ENCODE measurements at places on chromosomes 2 and 18.
A peak's percentile ranks its signal among the peaks of the same experiment; 100 is the strongest.

- DNase-seq, result peak; percentile 78
Measured at GRCh38 chr2:27217173-27218121, at the start of gene CAD. Gene CAD (plus strand): TSS chr2:27217369. CDS start chr2:27217552, 183 bp downstream.

- no peak for DNase-seq
Measured at GRCh38 chr18:46283268-46283667, 179.1 kb downstream of the HAUS1 start.

DNA sequence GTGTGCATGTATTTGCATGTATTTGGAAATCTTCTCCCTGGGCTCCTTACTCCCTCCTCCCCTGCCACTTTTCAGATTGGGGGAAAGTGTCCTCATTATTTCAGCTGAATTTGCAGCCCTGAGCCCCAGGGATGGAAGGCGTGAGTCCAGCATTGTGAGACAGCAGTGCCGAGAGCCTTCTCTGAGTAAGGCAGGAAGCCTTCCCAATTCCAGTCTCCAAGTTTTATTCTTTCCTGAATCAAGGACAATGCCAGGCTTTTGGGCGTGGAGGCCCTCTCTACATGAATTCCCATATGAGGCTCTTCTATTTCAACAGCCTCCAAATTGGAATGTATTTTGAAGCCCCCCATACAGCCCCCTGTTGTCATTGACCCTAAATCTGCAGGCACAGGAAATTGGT lies 163.5 kb downstream of the ACKR3 start:
- no peak for DNase-seq

DNA sequence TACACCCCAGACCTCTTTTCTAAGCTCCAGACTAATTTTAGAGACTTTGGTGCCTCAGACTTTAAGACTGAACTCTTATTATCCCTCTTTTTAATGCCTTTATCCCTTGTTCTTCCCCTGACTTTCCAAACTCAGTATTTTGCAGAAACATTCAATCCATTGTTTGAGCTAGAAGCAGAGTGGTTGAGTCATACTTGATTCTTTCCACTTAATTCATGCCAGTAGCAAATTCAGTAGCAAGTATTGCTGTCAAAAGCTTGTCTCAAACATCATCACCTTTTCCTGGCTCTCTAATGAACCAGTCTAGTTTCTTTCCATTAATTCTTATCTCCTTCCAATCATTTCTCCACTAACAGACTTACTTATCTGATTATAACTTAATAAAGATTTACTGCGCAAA lies 699.7 kb upstream of the ZNF804A start:
- no peak for DNase-seq

DNA sequence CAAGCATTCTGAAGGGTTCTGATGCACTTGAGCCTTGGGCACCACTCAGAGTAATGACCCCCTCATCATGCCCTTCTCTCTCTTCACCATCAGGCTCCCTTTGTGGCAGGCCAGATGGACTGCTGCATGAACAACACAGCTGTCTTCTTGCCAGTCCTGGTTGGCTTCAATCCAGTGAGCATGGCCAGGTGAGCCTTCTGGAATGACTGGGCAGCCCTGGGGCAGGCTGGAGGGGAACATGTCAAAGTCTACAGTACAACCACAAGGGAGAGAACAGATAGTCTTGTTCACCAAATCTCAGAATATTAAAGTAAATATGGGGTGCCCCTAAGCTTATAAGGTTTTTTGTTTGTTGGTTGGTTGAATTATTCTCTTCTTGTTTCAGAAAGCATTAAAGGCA lies 4.4 kb downstream of the GCKR start:
- no peak for DNase-seq

GRCh38 chr2:161746891-161747535 lies 122.8 kb downstream of the SLC4A10 start:
- DNase-seq, result no peak

- DNase-seq, result no peak
Measured at GRCh38 chr2:199378948-199379650, 78.6 kb downstream of the SATB2 start.

DNA sequence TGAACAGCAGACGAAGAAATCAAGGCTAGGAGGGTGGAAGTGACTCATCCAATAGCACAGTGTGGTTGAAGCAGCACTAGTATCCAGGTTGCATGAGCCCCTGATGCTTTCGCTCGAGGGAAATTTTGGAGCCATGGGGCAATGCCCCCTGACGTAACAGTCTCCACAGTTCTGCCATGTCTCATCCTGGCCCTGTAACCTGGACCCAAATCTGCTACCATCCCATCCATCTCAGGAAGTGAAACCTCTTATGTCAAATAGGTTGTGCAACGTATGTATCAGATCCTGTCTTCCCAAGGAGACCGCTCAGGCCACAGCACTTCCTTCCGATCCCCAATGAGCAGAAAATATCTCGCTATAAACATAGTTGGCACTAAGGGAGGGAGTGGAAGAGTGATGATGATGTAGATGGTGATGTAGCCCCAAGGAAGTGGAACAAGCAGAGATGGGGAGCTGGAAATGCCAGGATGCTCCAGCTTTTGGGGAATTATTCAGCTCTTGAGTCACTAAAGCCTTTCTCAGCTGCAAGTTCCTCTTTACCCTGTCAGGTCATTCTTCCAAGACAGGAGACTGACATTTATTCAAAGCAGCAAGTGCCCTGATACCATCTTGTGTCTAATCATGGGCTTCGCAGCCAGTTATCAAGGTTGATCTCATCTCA lies 3.0 kb upstream of the IL1B start:
- no peak for DNase-seq

GRCh38 chr18:50753311-50753710 lies 66.5 kb downstream of the MRO start:
- no peak for DNase-seq

- DNase-seq, result no peak
Measured at GRCh38 chr2:50746526-50746925, 285.4 kb downstream of the NRXN1 start.

- no peak for DNase-seq
Measured at GRCh38 chr18:8299054-8299980, 309.9 kb upstream of the RAB12 start.

DNA sequence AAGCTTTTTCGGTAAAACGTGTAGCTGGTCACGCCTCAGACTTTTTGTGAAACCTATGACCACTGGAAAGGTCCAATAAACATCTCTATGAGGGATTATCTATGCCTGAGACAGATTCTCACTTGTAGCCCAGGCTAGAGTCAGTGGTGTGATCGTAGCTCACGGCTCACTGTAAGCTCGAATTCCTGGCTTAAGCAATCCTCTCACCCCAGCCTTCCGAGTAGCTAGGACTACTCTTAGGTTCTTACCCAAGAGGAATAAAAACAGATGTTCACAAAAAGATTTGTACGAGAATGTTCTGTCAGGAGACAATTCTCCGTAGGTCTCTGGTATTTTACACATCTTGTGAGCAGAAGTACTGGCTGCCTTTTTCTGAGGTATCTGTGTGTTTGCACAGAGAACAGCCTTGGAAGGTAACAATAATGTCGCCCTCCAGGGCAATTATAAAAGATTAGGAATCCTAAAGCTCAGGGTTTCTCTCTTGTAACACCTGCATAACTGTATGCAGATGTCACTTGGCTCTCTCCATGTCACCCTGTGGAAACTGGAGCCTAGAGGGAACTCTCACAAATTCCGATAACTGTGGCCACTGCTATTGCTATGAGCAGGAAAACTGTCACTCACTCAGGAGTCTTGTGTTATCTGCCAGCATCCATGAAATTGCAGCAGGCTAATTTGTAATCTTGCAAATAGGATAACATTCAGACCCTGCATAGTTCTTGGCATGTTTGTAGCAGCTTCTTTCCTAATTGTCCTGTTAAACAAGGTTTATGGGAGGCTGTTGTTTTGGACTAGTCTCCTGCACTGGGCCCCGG lies 25.5 kb upstream of the RALBP1 start:
- DNase-seq, result no peak

DNA sequence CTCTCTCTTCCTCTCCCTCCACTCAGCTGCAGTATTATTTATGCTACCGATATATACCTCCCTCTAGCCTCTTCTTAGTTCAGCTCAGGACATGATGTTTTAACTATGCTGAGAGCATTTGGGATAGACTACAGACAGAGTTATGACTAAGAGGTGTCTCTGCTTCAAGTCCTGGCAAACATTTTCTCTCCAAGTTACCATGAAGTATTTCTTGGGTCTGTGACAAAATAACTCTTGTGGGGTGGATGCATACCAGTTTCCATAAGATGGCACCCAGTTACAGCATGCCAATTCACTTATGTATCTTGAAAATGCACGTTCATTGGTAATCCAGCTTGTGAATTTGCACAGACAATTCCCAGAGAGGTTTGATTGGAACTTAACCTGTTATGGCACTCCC lies 737.6 kb downstream of the SLC4A3 start:
- DNase-seq, result no peak

- DNase-seq, result peak; percentile 63
Measured at GRCh38 chr2:30178618-30179434, 32.0 kb downstream of the YPEL5 start.

DNA sequence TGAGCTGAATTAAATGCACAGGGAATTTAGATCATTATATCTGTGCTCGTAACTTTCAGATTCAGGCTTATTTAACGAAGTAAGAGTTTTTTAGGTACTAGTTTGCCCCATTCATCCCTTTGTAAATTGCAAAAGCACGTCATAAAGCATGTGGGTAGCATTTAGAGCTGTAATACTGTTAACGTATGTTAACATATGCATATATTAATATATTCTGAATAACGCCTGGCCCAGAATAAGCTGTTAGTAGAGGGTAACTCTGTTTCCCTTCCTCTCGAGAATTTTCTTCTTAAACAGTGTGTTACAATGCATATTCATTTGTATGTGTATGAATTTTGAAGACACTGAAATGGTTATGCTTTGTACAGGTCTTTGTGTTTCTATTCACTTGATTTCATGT lies 30.5 kb downstream of the KDM3A start:
- no peak for DNase-seq

GRCh38 chr2:180978903-180979748 lies 1.3 kb upstream of the UBE2E3 start:
- DNase-seq, result peak; percentile 14

- peak; percentile 67 for DNase-seq
Measured at GRCh38 chr2:43269706-43270105, 43.3 kb upstream of the ZFP36L2 start.

GRCh38 chr18:47108998-47109405 lies 41.3 kb downstream of the HDHD2 start:
- DNase-seq, result no peak

GRCh38 chr2:172094294-172095145 lies 8.2 kb downstream of the DLX2 start:
- DNase-seq, result no peak

DNA sequence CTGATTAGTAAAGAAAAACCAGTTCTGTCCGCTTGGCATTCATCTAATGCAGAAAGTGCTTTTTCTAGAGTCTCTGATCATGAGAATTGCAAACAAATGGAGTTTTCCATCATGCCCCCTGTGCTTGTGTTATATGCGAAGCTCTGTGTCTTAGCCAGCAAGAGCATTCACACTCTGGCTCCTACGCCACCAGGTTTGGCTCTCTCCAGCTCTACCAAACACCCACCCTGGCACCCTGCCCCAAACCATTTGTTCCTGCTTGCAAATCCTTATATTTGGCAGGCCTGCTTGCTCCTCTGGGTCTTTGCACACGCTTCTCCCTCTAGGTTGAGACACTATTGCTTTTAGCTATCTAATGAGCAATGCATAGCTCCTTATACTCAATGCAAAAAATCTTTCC lies 204.1 kb upstream of the CYRIA start:
- DNase-seq, result no peak

DNA sequence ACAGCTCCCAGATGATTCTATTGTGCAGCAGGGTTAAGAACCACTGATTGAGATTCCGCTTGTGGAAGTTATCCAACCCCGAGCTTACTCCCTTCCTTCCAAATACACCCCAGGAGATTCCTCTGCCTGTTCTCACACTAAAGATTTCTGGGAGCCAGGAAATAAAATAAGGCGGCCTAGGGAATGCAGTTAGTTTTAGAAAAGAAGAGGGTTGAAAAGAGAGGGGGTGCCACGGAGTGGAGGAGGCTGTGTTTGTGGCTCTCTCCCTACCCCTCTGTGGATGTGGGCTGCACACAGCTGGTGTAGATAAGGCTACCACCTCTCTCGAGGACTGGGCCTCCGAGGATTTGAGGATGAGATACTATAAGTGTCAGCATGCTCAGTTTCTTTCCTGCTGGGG lies 25.1 kb upstream of the SP3 start:
- no peak for DNase-seq

GRCh38 chr2:121071034-121071504 lies 213.9 kb downstream of the TFCP2L1 start:
- peak; percentile 64 for DNase-seq

DNA sequence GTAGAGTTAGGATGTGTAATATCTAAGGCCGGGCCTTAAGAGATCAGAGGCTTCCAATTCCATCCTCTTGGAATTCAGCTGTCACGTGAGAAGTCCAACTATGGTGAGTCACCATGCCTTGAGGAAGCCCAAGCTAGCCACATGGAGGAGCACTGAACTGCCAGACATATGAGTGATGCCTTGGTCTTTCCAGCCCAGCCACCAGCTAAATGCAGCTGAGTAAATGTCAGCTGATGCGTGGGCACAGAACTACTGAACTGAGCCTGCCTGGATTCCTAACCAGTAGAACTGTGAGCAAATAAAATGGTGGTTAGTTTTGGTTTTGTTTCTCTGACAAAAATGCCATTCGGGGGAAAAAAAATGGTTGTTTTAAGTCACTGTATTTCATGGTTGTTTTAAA lies 153.7 kb upstream of the SERTAD2 start:
- DNase-seq, result no peak

DNA sequence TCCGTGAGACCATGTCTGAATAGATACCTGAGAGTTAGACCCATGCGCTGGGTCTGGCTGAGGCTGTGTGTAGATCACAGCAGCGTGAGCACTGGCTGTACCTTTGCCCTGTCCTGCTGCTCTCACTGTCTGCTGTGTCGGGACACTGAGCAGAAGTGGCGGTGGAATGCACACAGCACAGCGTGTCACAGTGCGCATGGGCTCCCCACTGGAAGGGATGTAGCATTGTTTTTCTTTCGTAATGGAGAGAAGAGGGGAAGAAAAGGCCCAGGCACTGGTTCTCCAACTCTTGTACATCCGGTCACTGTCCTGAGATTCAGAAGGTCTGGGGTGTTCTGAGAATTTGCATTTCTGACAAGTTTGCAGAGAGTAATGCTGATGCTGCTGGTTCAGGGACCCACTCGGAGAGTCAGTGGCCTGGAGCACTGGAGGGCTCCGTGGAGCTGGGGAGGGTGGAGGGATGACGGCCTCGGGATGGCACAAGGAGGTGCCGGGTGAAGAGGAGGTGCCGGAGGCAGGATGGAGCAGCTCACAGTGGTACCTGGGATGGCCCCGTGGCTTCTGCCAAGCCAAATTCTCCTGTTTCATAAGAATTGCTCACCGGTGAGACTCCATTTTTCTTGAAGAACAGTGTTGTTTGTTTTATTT lies 252.8 kb downstream of the LDLRAD4 start:
- no peak for DNase-seq

- no peak for DNase-seq
Measured at GRCh38 chr2:119630121-119630520, 48.9 kb upstream of the TMEM177 start.

- no peak for DNase-seq
Measured at GRCh38 chr18:77737405-77737804, 487.8 kb downstream of the GALR1 start.

- DNase-seq, result no peak
Measured at GRCh38 chr18:5876891-5877290, 18.4 kb downstream of the TMEM200C start.
